ENCODE measurements at places on chromosomes 5 and 9.

DNA sequence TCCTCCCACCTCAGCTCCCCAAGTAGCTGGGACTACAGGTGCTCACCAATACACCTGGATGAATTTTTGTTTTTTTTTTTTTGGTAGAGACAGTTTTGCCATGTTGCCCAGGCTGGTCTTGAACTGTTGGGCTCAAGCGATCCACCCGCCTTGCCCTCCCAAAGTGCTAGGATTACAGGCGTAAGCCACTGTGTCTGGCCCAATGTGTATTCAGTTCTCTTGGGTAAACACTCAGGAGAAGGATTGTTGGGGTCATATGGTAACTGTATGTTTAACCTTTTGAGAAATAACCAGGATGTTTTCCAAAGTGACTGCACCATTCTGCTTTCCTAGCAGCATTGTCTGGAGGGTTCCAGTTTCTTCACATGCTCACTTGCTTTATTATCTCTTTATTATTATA, 67.4 kb downstream of the TNPO1 start:
- DNase-seq = peak; percentile 43

DNA sequence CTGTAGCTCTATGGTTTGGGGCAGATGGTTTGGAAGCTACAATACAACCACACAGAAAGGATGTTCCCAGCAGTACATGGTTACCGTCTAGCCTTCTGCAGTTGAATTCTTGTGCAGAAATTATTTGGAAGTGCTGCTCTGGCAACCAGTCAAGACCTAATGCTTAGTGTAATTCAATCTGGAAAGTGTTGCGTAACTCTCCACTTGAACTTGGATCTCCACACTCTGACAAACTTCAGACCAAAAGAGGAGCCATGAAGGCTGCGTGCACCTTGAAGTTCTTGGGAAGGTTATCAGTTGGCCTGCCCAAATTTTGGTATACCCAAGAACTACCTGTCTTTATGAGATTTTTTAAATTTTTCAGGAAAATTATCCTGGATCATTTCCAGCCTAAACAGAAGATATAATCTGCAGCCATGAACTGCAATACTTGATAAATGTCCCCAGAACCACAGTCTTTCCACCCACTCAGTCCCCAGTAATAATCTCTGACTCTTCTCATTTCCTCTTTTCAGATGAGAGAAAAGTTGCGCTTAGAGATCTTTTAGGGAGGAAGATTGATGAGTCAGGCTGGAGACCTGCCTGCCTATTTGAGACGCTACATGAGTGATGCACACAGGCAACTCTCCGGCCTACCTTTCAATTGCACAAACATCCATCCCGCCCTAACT, 159.9 kb downstream of the FANCC start:
- DNase-seq = no peak

- DNase-seq = no peak
These were observed 34.1 kb downstream of the ECPAS start for GRCh38 chr9:111450124-111450523.

DNA sequence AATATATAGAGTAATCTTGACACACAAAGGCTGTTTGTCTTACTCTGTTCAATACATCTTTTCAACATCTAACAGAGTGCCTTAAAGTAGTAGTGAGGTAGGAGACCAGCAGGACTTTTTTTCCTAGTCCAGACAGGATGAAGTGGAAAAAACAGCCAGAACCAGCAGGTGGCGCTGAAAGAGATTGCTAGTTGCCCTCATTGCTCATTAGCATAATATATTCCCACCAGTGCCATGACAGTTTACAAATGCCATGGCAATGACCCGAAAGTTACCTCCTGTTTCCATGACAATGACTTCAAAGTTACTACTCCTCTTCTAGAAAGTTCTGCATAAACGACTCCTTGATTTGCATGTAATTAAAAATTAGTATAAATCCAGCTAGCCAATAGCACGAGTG, 387.4 kb downstream of the ACTL7B start:
- DNase-seq = no peak

GRCh38 chr5:95471487-95471886, 80.3 kb downstream of the FAM81B start:
- no peak for DNase-seq

DNA sequence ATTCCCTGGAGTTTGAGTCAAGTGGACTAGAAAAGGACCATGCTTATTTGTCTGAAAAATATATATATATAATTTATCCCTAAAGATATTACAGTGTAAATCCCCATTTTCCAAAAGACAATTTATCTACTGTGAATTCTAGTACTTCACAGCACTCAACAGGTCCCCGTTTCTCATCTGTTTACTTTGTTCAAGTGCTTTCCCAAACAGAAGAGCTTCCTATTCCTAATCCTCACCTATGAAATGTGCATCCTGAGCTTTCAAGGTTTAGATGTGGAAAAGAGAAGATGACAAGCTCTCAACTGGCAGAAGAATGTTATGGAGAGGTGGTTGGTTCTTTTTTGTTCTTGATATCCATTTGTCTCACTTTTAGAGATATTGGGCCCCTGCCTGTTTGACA, 401.6 kb upstream of the ZNF608 start:
- DNase-seq = no peak

GRCh38 chr9:90637626-90638025, 5.0 kb downstream of the DIRAS2 start:
- no peak for DNase-seq

- no peak for DNase-seq
These were observed 96.7 kb upstream of the ARAP3 start for GRCh38 chr5:141778683-141779082.

DNA sequence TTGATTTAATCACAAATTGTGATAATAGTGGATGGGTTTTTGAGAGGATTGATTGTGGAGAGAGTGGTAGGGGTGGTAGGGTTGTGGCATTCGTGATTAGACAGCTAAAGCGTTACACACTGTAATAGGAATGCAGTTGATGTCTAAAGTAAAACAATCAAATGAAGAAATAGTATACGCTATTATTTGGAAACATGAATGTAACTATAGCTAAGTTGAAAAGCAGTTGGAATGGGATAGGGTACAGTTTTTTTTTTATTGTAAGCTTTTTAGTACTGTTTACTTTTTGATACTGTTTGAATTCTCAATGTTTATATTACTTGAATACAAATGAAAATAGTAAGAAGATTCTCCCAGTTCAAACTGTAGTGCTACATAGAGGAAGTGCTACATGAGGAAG, 51.8 kb downstream of the RANBP17 start:
- no peak for DNase-seq

DNA sequence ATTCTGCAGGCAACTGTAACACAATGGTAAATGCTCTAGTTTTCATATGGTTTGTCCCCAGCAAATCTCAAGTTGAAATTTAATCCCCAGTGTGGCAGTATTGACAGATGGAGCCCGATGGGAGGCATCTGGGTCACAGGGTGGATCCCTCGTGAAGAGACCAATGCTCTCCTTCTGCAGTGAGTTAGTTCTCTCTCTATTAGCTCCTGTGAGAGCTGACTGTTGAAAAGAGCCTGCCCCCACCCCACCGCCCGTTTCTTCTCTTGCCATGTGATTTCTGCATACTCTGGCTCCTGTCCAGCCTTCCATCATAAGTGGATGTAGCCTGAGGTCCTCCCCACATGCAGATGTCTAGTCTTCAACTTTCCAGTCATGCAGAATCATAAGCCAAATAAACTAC, 27.0 kb downstream of the IARS1 start:
- DNase-seq = no peak

- no peak for DNase-seq
These were observed 31.1 kb upstream of the PPP3R2 start for GRCh38 chr9:101625876-101626275.
